ENCODE measurements at places on chromosomes 5 and 9.

DNA sequence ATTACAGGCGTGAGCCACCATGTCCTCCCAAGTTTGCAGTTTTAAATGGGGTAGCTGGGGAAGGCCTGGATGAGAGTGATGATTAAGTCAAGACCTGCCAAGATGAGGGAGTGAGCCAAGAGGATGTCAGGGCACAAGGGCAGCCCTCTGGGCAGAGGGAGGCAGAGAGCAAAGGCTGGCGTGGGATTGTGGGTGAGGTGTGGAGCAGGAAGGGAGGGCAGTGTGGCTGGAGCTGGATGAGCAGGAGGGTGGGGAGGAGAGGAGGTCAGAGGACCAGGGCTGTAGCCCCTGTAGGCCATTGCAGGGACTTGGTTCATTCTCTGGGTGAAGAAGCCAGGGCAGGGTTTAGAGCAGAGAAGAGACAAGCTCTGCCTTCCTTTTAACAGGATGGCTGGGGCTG, 53.7 kb upstream of the CTNNA1 start:
- no peak for DNase-seq

DNA sequence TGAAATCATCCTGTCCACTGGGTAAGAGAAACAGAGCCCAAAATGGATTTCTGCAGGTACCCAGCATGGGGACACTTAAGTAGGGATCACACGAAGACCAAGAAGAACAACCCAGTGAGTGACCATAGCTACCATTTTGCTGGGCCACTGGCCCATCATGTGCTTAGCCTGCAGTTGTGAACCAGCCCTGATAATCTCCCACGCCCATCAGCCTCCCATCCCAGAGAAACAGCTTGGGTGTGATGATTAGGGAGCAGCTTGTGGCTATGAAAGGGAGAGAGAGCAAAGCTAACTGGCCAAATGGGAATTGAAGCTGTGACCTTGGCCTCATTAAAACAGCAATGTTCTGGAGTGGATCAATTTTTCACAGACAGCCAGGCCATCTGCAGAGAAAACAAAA, 138.5 kb downstream of the SLC24A2 start:
- DNase-seq: no peak

DNA sequence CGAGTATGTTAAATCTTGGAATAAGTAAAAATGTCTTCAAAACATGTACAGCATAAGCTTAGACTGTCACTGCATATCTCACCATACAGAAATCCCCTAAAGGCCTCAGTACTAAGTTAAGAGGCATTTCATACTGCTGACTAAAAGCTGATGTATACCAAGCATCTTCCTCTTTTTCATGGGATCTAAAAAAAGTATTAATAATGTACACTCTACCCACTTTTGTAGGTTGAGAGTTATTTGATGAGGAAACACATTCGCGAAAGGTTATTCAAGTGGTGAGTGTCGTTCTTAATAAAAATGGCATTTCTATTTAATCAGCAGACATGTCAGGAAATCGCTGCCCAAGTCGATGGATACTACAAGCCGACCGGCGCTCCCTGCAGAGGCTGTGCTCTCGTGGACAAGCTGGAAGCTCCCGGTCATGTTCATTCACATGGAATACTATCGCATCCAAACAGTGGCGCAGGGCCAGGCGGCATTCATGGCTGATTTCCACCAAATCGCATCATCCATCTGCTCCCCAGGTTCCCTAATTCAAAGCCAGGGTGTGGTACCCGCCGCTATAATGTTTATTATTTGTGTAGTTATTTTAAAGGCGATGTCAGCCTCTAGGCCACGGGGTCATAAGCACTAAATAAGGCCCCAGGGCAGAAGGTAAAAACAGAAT, 724 bp downstream of the SGTB start:
- no peak for DNase-seq

DNA sequence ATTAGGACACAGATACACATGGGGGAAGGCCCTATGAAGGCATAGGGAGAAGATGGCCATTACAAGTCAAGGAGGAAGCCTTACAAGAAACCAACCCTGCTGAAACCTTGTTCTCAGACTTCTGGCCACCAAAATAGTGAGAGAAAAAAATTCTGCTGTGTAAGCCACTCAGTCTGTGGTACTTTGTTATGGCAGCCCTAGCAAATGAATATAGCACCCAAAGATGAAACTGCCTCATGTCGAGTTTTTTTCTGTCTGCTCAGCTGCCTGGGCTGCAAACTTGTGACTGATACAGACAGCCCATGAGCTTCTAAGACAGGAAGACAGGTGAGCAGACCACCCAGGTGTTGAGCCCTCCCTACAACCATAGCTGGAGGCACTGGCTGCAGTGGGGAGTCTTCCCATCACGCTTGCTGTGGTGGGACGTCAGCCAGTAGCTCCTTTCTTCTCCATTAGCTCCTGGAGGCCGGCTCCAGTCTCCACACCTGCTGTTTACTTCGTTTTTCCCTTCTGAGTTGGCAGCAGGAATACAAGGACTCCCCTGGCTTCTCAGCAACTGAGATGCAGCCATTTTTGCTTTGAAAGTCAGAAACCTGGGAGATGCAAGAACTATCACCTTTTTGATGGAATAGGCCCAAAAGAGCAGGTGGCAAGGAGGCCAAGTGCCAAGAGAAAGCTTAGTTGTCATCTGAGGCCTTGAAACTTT, 164.9 kb downstream of the SEMA6A start:
- DNase-seq: no peak

All from HS-27A (cell line).